Esophagus squamous epithelium (tissue), 5 donors: ENCODE measurements at places on chromosomes 7 and 10.

GRCh38 chr7:120472892-120473291 is 199.9 kb downstream of the KCND2 start:
- no peak for DNase-seq

DNA sequence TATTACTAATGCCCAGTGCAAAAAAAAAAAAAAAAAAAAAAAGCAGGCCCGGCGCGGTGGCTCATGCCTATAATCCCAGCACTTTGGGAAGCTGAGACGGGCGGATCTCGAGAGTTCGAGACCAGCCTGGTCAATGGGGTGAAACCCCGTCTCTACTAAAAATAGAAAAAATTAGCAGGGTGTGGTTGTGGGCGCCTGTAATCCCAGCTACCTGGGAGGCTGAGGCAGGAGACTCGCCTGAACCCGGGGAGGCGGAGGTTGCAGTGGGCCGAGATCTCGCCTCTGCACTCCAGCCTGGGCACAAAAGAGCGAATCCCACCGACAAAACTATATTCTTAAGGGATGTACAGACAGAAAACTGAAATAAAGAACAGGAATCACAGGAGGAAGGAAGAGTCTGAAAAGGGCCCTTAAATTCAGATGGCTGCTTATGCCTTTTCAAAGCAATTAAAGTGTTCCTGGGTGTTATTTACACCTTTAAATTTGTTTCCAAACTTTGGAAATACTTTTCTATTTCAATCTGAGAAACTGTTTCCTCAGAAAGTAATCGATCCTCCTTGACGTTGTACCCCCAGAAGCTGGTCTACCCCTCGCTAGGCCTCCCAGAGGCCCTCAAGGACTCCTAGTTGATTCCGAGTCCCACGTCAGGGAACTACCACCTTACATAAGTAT is 2.0 kb upstream of the KMT2E start:
- no peak for DNase-seq

DNA sequence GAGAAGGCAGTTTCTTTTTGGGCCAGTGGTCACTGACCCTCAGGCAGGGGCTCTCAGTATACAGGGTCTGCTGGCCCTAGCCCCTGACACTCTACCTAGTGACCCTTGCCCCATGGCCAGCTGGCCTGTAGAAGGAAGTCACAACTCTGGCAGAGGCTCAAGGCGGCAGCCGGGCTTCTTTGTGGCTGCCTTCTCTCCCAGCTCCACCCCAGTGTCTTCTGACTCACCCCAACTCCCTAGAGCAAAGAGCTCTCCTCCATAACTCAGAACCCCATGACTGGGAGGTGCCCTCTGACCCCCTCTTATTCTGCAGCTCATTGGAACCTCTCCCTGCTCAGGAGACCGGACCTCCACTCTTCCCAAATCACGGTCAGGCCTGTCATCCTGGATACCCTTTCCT is 358.2 kb downstream of the FGFR2 start:
- no peak for DNase-seq

GRCh38 chr10:95273393-95274312 is 17.1 kb downstream of the PDLIM1 start:
- no peak for DNase-seq

DNA sequence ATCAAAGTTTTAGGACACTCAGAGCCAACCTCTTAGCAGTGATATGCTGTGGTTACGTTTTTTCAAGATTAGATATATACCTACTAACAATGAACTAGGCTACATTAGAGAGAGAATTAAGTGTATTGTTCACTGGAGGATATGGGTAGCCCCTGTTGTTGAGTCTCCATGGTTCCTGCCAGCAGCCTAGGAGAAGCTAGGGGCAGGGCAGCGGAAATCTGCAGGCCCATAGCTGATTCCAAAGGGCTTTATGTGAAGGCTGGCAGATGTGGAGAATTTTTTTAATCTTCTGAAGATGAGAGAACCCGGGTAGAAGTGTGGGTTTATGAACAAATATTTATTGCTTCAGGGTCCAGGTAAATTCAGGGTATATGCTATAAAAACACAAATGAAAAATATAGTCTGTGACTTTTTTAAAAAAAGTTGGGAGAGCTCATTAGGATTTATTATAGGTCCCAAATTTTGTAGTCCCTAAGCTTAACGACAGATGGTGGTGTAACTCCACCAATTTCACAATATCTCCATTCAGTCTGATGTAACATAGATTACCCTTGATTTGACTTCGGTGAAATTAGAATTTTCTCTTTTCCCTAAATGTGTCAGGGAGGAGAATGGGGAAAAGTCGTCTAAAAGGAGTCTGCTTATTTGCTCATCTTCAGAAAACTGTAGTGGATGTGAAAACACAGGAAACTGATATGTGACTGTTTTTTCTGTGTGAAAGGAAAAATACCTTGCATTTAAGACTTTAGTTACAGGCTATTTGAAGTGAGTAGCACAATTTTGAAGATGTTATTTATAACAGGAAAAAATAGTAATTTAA is 163.0 kb upstream of the PPP1R3A start:
- DNase-seq: no peak

DNA sequence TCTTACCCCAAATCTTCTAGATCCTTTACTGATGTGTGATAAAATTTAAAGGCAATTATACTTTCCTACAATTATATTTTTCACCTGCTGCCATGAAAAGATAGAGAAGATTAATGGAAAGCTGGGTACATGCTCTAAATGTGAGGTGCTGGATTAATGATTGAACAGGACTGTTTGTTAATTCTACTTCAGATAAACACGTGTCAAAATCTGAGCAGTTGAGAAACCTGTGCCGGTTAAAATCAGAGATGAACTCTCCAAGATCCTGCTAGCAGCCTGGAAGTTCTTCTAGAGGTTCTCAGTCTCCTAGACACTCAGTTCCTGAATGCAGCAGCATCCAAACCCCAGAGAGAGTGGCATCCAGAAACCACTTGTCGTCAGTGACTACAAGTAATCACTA is 69.2 kb downstream of the INHBA start:
- DNase-seq: no peak

DNA sequence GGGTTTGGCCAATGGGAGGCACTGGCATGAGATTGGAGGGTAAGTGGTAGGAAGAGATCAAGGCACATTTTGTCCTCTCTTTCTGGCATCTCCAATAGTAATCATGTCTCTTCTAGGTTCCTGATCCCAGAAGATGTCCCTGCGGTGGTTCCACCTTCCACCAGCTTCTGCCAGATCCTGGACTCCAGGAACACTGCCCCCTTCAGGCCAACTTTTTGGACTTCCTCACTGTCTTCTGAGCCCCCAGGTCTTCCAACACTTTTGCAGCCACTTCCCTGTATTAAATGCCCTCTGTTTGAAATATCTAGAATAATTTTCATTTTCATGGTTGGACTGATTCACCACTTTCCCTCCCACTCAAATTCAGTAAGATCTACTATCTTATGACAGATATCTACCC is 60.9 kb downstream of the BAMBI start:
- DNase-seq: no peak

DNA sequence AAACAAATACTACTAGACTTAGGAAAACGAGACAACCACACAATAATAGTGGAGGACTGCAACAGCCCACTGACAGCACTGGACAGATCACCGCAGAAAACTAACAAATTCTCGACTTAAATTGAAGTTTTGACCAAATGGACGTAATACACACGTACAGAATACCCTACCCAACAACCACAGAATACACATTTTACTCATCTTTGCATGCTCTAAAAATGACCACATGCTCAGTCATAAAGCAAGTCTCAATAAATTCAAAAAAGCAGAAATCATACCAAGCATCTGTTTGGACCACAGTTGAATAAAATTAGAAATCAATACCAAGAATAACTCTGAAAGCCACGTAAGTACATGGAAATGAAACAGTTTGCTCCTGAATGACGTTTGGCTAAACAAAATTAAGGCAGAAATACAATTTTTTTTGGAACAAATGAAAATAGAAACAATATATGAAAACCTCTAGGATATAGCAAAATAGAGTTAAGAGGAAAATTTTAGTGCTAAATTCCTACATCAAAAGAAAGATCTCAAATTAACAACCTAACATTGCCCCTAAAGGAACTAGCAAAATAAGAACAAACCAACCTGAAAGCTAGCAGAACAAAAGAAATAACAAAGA is 30.6 kb downstream of the MAPK8 start:
- DNase-seq: no peak

GRCh38 chr7:93515144-93515543 is 59.4 kb downstream of the CALCR start:
- no peak for DNase-seq

DNA sequence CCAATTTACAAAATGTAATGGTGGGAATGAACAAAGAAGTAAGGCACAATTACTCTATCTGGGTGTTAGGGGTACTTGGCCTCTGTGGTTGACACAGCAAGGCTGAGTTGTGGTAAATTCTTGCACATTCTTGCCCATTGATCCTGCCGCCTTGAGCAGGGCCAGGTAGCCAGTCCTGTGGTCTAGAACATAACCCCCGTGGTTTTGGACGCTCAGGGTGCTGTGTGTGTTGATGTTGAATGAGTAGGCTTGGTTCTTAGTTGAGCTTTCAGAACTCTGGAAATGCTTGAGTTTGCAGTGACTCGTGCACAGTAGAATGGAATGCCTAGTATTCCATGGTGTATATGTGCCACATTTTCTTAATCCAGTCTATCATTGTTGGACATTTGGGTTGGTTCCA is 42.3 kb upstream of the CDHR3 start:
- DNase-seq: no peak

DNA sequence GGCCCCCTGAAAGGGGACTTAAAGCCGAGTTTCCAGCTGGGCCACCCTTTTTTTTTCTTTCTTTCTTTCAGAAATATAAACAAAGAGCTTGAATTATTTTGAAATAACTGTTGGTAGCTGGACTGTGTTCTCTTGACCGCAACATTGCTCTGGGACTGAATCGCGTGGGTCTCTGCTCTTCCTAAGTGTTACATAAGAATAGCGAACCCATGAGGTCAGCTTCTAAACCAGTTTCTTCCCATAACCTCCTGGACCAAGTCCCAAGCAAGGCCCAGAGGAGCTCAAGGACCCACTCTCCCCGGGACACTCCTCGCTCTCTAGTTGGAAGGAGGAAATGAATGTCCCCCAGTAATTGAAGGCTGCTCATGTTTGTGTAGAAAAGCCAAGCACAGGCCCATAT is 91.1 kb downstream of the CXCL12 start:
- DNase-seq: no peak

DNA sequence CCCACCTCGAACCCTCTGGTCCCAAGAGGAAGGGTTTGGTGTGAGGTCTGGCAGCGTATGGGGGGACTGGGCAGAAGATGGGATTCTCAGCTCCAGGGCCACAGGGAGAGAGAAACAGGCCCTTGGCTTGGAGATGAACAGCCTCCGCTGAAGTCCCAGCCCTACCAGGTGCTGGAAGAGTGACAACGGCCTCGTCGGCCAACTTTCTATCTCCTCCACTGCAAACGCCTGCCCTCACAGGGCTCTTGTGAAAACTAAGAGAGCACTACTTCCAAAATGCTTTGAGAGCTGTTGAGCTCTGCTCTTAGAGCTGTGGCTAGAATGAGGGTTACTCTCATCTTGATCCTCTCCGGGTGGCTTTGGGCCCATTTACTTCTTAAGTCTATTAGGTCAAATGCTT is 63.5 kb downstream of the AFAP1L2 start:
- no peak for DNase-seq

GRCh38 chr7:143049362-143049761 is 2.8 kb upstream of the OR6V1 start:
- no peak for DNase-seq

GRCh38 chr7:47573758-47574481 is 8.0 kb downstream of the TNS3 start:
- no peak for DNase-seq

- no peak for DNase-seq
Observed at GRCh38 chr7:159063046-159063840, 81.4 kb downstream of the VIPR2 start.

- DNase-seq: no peak
Observed at GRCh38 chr10:24989867-24990266, 26.1 kb downstream of the ENKUR start.

GRCh38 chr7:137592232-137592896 is 248.8 kb upstream of the PTN start:
- no peak for DNase-seq

GRCh38 chr10:114064151-114065048 is 20.7 kb downstream of the ADRB1 start:
- no peak for DNase-seq

- DNase-seq: no peak
Observed at GRCh38 chr7:66140924-66141323, 26.3 kb downstream of the CRCP start.

- no peak for DNase-seq
Observed at GRCh38 chr7:73304071-73304470, 4.6 kb downstream of the NSUN5 start.

- DNase-seq: no peak
Observed at GRCh38 chr10:93064874-93065660, 4.5 kb downstream of the CYP26C1 start.

GRCh38 chr10:61754587-61755550 is 92.1 kb downstream of the CABCOCO1 start:
- DNase-seq: no peak

- DNase-seq: no peak
Observed at GRCh38 chr7:1176891-1177373, 16.9 kb upstream of the ZFAND2A start.

GRCh38 chr7:139681463-139681755 is 96.4 kb downstream of the HIPK2 start:
- DNase-seq: no peak

- no peak for DNase-seq
Observed at GRCh38 chr7:149850007-149850594, 11.9 kb downstream of the ZNF862 start.

- DNase-seq: no peak
Observed at GRCh38 chr7:39306016-39306570, 260.1 kb upstream of the YAE1 start.

GRCh38 chr10:74078037-74078436 is 72.6 kb downstream of the AP3M1 start:
- no peak for DNase-seq

DNA sequence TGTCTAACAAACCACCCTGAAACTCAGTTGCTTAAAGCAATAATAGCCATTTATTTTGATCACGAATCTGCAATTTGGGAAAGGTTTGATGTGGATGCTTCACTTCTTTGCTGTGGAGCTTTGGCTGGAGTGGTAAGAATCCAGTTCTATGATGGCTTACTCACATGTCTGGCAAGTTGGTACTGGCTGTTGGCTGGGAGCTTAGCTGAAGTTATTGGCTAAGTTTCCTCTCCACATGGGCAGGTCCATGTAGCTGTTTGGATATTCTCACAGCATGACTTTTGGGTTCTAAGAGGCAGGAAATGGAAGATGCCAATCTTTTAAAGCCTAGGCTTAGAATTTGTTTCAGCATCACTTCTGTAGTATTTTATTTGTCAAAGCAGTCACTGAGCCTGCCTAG is 277.6 kb upstream of the NRP1 start:
- DNase-seq: no peak

- DNase-seq: no peak
Observed at GRCh38 chr10:30562787-30563186, 66.8 kb downstream of the LYZL2 start.

- DNase-seq: no peak
Observed at GRCh38 chr10:25852364-25852941, 81.6 kb upstream of the MYO3A start.

GRCh38 chr10:110395350-110396283 is 90.9 kb upstream of the SMNDC1 start:
- DNase-seq: no peak

GRCh38 chr10:133166828-133167692 is 7.0 kb downstream of the KNDC1 start:
- DNase-seq: no peak

- no peak for DNase-seq
Observed at GRCh38 chr10:29576681-29577080, 58.1 kb downstream of the SVIL start.
